Activated CD4-positive, alpha-beta memory T cell treated with anti-CD3 and anti-CD28 coated beads, Interleukin-2, amount 10 ng/mL, durations not matched to agents 7 days and 5 days (primary cell): ENCODE measurements at places on chromosomes 2 and 18.

DNA sequence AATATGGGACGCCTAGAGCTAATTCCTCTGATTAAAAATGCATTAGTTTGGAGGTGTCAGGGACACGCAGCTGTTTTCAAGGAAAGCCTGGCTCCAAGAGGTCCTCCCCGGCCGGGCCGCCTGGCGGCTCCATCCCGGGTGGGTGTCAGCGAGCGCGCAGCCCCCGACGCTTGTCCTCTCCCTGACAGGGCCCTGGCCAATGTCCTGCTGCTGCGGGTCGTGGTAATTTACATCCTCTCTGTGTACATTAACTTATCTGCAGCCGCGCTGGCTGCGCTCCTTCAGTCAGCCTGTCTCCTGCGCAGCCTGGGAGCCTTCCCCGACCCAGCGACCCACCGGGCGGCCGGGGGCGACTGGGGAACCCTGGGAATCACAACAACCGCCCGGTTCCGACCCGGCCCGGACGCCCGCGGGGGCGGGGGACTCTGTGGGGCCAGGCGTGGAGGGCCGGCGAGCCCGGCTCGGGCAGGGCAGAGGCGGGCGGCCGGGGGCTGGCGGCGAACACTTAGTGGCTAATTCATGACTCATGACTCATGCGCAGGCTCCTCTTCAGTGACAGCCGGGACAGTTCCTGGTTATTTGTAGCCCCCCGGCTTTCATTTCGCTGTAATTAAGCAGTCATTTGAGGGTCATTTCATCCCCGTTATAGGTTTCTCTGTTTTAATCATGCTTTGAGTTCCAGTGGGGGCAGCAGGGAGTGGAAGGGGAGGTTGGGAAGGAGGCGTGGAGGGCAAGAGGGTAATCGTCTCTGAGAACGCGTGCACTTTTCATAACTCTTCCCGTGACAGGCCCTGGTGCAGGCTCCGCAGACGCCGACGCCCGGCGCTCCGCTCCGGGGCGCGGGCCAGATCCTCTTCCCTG lies 141.9 kb upstream of the CTAGE1 start:
- no peak overlapping the region for H3K4me3 ChIP-seq
- peaks cover 2% of the 10 kb centered on the region for H3K4me1 ChIP-seq
- H3K27me3 ChIP-seq, result peaks cover 41% of the 10 kb centered on the region
- DNase-seq, result no peak

DNA sequence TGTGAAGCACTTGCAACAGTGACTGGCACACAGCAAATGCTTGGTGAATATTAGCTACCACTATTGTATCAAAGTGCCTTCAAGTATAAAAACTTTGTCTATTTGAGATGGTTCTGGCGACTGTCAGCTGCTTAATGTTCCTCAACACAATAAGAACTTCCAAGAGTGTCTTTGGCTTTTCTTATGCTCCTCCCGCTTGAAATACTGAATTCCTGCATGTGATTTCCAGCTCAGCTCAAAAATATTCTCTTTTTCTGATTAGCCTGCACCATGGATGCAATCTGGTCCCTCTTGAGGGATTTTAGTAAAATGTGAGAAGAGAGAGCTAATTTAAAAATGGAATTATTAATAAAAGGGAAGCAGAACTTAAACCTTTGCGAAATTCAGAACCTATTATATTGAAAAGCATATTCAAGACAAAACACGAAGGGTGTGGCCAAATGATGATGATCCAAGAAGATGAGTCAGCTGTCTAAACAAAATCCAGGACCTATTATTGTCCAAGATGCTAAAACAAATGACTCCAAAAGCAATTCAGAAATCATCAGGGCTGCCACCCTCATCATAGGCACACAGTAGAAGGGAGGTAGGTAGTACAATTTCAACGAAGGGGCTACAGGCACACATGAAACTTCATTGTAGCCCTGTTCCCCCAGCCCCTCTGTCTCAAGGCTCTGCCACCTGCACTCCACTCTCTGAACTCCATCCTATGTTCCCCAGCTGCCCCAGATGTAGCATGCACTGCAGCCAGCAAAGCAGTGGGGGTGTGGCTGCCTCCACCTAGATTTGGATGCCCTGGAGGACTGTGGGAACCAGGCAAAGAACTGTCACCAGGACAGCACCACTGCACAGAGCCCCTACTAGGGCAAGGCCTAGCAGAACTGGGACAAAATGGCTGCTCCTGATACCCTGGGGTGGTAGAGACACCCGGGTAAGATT lies 190.1 kb downstream of the ZNF385B start:
- no peak overlapping the region for H3K27ac ChIP-seq
- H3K4me1 ChIP-seq, result no peaks in the 10 kb centered on the region
- H3K4me3 ChIP-seq, result no peak overlapping the region
- no peaks in the 10 kb centered on the region for H3K36me3 ChIP-seq
- H3K27me3 ChIP-seq, result no peaks in the 10 kb centered on the region
- no peak for DNase-seq

DNA sequence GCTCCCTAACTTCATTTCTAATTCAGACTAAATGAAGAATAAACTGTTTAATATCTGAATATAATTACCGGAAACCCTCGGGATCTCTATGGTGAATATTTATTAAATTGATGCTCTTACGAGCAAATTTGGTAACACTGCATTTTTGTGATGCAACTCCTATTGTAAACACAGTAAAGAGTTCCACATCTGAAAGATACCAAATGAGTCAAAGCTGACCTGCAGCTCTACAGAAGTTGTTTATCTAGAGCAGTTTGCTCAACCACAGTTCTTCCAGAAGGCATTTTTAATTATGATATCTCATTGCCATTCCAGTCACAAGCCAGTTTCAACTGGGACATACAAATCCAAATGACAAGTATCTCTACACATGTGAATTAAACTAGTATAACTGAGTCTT lies 129.7 kb downstream of the PKP4 start:
- no peaks in the 10 kb centered on the region for H3K27me3 ChIP-seq
- DNase-seq, result no peak
- H3K27ac ChIP-seq, result no peak overlapping the region
- H3K4me3 ChIP-seq, result no peak overlapping the region
- no peaks in the 10 kb centered on the region for H3K4me1 ChIP-seq

- no peaks in the 10 kb centered on the region for H3K36me3 ChIP-seq
- no peak for DNase-seq
- H3K27ac ChIP-seq, result no peak overlapping the region
- no peaks in the 10 kb centered on the region for H3K4me1 ChIP-seq
Observed at GRCh38 chr2:219570194-219570923, 980 bp downstream of the OBSL1 start.

GRCh38 chr18:6628187-6628586 lies 101.3 kb upstream of the ARHGAP28 start:
- no peak overlapping the region for H3K4me3 ChIP-seq
- no peaks in the 10 kb centered on the region for H3K27me3 ChIP-seq
- no peaks in the 10 kb centered on the region for H3K36me3 ChIP-seq
- no peak overlapping the region for H3K27ac ChIP-seq
- no peak for DNase-seq
- no peaks in the 10 kb centered on the region for H3K4me1 ChIP-seq

DNA sequence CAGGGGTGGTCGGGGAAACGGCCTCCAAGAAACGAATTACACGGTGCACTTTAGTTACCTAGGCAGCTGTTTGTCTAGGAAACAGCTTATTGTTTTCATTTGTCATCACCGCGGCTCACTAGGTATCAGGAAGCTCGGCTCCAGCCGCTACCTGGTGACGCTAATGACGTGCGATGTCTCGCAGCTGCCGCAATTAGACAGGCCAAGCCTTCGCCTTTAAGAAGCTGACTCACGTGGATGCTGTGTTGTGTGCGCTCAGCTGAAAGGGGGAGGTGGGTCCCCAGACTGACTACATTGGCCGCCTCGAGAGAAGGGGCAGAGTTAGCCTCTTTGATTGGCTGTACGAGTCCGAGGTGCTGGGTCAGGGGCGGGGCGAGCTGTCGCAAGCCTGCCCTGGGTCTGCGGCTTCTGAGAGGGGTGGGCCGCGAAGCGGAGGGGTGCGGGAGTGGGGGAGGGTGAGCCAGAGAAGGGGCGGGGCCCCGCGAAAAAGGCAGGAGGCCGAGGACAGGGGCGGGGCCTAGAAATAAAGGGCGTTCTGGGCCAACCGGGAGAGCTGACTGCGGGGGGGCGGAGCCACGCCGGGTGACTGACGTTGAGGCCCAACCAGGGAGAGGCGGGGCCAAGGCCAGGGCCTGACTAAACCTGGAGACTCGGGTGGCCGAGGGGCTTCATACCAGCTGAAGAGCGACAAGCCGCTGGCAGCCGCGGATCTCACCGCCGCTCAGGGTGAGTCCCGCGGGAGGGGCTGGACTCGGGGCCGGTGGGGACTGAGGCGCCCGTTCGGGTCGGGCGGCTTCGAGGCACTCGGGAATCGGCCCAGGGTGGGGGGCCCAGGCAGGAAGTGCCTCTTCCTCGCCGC lies at the start of gene YPEL5:
Gene YPEL5 (plus strand): TSS at position 671 of the 859 bp plus-strand sequence. CDS start 9,645 bp downstream, outside the sequence.
- peaks cover 40% of the 10 kb centered on the region for H3K4me1 ChIP-seq
- H3K4me3 ChIP-seq, result peak within 1 kb of the TSS; percentile 81
- peak within 1 kb of the TSS; percentile 93 for H3K27ac ChIP-seq
- H3K27me3 ChIP-seq, result no peaks in the 10 kb centered on the region
- H3K36me3 ChIP-seq, result peaks cover 19% of the 10 kb centered on the region
- peak; percentile 99 for DNase-seq

- DNase-seq, result no peak
- H3K27ac ChIP-seq, result no peak overlapping the region
- peaks cover 10% of the 10 kb centered on the region for H3K27me3 ChIP-seq
- peaks cover 2% of the 10 kb centered on the region for H3K4me1 ChIP-seq
- H3K36me3 ChIP-seq, result no peaks in the 10 kb centered on the region
- no peak overlapping the region for H3K4me3 ChIP-seq
Observed at GRCh38 chr18:23207191-23207955, 72.1 kb downstream of the CABLES1 start.

DNA sequence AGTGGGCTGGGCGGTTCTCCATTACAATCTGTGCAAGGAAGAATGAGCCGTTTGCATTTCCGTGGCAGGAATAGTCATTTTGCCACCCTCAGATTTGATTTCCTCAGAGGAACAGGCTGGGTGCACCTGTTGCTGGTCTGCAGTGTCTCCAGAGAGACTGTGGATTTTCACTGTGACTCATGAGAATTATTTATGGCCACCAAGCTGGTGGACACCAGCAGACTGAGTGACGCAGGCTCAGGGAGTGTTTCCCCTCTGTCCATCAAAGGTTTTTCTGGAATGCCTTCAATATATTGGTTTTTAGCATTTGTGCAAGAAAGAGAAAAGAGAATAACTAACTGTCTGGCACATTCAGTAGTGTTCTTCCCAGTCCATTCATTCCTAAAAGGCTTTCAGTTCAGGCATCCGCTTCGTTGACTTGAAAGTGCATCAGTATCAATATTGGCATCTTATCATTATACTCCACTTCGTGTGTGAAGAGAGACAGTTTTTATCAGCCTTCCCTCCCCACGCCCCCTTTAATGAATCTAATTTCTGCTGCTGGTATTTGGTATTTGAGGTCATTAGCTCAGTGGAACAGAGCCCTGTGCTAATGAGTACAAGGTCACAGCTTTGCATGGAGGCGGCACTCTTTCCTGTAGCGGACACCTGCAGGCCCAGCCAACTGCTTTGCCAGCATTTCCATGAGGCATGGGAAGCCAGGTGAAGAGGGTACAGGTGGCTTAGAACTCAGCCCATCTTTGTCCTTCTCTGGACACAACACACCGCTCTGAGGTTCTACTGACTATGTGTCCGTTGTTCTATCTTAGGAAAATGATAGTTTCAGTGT lies 39.9 kb downstream of the PRKCE start:
- no peaks in the 10 kb centered on the region for H3K36me3 ChIP-seq
- no peak for DNase-seq
- H3K4me1 ChIP-seq, result no peaks in the 10 kb centered on the region
- H3K4me3 ChIP-seq, result no peak overlapping the region

DNA sequence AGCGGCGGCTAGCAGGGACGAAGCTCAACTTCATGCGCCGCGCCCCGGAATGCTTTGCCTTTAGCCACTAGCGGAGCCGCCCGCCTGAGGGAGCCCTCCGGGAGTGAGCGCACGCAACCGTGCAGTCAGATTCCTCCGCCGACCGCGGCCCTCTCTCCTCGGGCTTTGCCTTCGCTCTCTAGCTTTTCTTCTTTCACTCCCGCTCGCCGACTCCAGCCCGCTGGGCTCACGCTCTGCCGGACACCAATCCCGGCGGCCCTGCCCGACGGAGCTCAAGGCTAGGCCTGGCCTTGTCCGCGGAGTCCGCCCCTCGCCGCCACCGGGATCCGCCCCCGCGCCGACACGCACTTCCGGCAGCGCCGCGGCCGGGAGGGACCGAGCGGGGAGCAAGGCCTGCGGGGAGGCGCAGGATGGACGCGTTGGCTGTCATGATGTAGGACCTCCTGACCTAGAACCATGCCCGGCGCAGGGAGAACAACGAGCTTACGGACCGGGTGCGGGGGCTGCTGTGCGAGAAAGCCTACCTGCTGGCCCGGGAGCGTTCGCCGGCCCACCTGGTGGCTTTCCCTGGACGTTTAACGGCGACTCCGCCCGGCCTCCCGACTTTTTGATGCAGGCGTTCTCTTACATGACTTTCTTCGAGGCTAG lies 40.8 kb upstream of the AKAIN1 start:
- H3K27me3 ChIP-seq, result peaks cover 8% of the 10 kb centered on the region
- H3K36me3 ChIP-seq, result peaks cover 25% of the 10 kb centered on the region
- peak; percentile 84 for DNase-seq
- peak overlapping the region; percentile 88 for H3K27ac ChIP-seq
- peaks cover 33% of the 10 kb centered on the region for H3K4me1 ChIP-seq

GRCh38 chr18:53752781-53753367 lies 471.6 kb downstream of the MBD2 start:
- no peak for DNase-seq
- no peaks in the 10 kb centered on the region for H3K36me3 ChIP-seq
- no peak overlapping the region for H3K27ac ChIP-seq
- no peaks in the 10 kb centered on the region for H3K27me3 ChIP-seq
- H3K4me1 ChIP-seq, result no peaks in the 10 kb centered on the region

GRCh38 chr2:84801811-84802210 lies 79.1 kb downstream of the TRABD2A start:
- no peak overlapping the region for H3K4me3 ChIP-seq
- peaks cover 13% of the 10 kb centered on the region for H3K4me1 ChIP-seq
- no peak for DNase-seq
- no peaks in the 10 kb centered on the region for H3K27me3 ChIP-seq
- H3K27ac ChIP-seq, result no peak overlapping the region
- H3K36me3 ChIP-seq, result peaks cover 6% of the 10 kb centered on the region

DNA sequence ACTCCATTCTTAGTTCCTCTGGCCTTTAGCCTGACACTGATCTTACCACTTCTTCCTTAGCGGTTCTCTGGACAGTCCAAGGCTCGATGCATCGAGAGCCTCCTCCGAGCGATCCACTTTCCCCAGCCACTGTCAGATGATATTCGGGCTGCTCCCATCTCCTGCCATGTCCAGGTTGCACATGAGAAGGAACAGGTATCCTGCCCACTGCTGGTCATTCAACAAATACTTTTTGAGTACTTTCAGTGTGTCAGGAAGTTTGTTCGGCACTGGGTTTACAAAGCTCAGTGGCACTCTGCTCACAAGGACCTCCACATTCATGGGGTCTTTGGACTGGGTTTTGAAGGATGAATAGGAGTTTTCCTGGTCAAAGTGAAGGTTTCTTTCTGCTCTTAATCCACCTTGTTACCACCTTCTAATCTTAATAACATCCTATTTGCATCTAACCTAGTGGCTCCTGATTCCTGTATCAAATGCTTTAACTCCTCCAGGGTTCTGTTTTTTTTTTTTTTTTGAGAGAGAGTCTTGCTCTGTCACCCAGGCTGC lies 25.8 kb downstream of the GCKR start:
- no peak overlapping the region for H3K4me3 ChIP-seq
- H3K27me3 ChIP-seq, result peaks cover 14% of the 10 kb centered on the region
- peaks cover 5% of the 10 kb centered on the region for H3K4me1 ChIP-seq
- H3K36me3 ChIP-seq, result no peaks in the 10 kb centered on the region
- no peak for DNase-seq

GRCh38 chr2:81672516-81672915 lies 1368.0 kb upstream of the LRRTM1 start:
- H3K27me3 ChIP-seq, result no peaks in the 10 kb centered on the region
- no peaks in the 10 kb centered on the region for H3K4me1 ChIP-seq
- DNase-seq, result no peak
- H3K4me3 ChIP-seq, result no peak overlapping the region
